M059J (cell line): ENCODE measurements at places on chromosomes 5 and 9. TPM values are rescaled to one million over a fixed set of nuclear protein-coding genes. Genes with fewer than 3 reads are reported as not detected.

Gene GDNF
- 0.05 TPM in 1 of 2 replicates, not detected in the other for total RNA-seq

DNA sequence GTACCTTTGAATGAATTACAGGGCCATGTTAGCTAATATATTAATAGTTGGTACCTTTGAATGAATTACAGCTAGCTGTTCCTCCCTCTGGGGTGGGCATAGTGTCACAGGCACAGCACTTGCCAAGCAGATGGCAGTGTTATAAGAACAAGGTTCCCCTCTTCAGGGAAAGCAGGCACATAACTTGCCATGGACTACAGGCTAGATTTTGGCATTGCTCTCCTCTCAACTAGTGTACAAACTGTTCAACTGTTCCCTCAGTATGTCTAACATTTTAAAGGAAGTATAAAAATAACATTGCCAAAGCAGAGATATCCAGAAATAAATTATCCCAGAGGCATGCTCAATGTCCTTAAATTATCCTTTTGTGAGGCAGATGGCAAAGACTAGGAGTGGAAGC, 33.7 kb downstream of the ABITRAM start:
- DNase-seq, result no peak

DNA sequence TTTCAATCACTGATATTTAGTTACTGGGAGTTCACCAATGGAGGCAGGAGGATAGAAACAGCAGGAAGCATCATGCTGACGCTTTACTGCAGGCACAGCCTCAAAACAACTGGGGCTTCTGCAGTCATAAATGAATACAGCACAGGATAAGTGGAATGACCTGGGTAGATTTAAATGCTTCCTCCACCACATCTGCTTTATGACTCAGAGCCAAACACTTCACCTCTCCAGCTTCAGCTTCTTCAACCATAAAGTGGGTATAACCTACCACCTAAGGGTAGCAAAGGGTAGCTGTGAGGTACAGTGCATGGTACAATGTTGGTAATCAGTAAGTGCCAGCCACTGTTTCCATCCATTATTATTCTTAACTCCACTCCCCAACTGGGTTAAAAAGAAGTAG, 28.4 kb downstream of the RASEF start:
- peak; percentile 87 for DNase-seq

DNA sequence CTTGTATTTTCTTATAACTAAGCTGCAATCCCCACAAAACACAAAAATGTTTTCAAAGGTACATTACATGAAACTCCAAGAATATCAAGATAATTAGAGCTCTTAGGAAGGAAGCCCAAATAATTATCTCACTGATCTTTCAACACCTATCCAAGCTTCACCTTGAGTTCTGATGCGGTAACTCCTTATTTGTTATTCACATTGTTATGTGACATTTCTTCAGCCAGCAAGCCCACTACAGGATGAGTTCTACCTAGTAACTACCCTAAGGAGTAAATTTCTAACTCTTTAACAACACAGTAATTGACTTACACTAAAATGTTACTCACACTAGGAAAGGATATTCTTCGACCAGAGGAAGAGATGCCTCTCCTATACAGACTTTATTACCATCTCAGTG, 9.9 kb downstream of the NR6A1 start:
- DNase-seq, result no peak

GRCh38 chr5:102313912-102314311, 17.8 kb upstream of the SLCO4C1 start:
- no peak for DNase-seq
